Activated T-cell treated with anti-CD3 and anti-CD28 coated beads, Interleukin-2, amount 50 U/mL, for 72 hours (primary cell): ENCODE measurements at places on chromosomes 7 and 10. TPM values are rescaled to one million over a fixed set of nuclear protein-coding genes. Genes with fewer than 3 reads are reported as not detected.
A peak's percentile ranks its signal among the peaks of the same experiment; 100 is the strongest.

Gene LRMDA
- not detected for total RNA-seq

DNA sequence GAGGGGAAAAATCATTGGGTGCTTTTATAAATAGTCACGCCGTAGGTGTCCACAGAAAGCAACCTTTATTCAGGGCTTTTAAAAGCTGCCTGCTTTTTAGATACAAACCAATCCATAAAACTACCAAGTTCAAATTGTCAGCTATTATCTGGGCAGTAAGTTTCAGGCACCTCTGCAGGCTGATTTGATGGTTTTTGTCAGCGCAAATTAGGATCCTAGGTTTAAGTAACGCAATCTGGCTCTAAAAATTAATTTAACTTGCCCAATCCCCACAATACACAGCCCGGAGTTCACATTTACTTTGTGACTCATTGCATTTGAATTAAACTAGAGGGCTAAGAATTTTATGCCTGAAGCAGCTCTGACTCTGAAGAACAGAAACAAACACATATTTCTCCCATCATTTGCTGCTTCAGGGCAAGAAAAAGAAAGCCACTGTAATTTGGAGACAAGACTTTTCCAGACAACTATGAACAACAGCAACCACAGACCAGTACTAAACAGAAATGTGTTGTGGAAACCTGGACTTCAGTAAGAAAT is 43.3 kb downstream of the NRP1 start:
- DNase-seq = no peak

Gene GNGT1
- total RNA-seq = not detected

Gene RALA
- total RNA-seq = 47.1 TPM

GRCh38 chr7:69398986-69399385 is 199.3 kb upstream of the AUTS2 start:
- no peak for DNase-seq

Gene DCLRE1A
- total RNA-seq = 16.5 TPM

- DNase-seq = peak; percentile 13
Observed at GRCh38 chr10:21649454-21649872, 115.4 kb downstream of the MLLT10 start.

DNA sequence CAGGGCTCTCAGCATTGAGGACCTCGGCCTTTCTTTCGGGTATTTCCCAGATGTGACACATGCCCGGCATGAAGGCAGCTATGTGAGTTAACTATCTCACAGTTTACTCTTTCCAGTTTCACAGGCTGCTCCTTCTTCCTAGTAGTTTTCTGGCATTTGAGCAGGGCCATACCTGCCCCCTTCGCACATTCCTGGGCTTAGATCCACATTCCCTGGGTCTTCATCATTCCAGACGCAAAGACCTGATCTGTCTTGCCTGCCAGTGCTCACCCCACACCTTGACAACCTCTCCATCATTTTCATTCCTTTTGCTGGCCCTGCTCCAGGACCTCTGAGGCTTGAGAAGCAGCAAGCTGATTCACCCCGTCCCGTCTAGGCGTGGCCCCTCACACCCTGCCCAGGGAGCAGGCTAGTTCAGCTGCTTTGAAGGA is 227.5 kb downstream of the WDR11 start:
- no peak for DNase-seq

Gene CALHM1
- not detected for total RNA-seq

Gene ADGRA1
- not detected for total RNA-seq

DNA sequence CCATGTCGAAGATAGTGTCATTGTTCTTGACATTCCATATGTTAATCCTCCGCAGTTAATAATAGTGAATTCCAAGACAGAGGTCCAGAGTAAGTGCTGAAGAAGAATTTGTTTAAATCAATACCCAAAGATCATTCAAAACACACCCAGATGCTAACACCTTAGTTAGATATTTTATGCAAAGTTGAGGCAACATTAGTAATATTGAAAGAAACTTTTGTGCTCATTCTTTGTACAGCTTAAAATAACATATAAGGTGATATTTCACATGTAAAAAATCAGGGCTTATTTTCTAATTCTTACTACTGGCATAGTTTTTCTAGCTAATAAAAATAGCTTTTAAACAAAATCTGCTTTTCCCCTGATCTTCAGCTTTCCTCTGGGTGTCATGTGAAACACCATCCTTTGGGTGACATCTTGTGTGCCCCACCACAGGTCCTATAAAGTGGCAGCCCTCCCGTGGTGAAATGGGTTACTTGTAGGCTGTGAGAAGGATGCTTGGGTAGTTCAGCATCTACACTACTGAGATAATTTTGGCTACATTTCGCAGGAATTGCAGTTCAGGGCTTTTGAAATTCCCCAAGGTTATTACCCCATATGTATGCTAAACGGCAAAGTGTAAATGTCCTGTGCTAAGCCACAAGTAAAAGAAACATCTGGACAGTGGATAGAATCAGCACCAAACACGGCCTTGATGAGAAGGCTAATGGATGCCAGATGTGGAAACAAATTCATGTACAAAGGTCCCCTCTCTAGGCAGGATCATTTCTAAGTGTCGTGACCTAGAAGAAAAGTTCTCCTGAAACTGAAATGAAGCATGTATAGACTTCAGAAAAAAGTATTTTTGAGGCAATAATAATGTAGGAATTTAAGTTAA is 105.4 kb downstream of the GRM3 start:
- DNase-seq = no peak

- no peak for DNase-seq
Observed at GRCh38 chr7:143308632-143309031, 7.3 kb upstream of the CLCN1 start.

GRCh38 chr7:28484606-28484935 is 72.3 kb downstream of the CREB5 start:
- no peak for DNase-seq

Gene NODAL
- not detected for total RNA-seq

Gene AGAP9
- 7.0 TPM for total RNA-seq

DNA sequence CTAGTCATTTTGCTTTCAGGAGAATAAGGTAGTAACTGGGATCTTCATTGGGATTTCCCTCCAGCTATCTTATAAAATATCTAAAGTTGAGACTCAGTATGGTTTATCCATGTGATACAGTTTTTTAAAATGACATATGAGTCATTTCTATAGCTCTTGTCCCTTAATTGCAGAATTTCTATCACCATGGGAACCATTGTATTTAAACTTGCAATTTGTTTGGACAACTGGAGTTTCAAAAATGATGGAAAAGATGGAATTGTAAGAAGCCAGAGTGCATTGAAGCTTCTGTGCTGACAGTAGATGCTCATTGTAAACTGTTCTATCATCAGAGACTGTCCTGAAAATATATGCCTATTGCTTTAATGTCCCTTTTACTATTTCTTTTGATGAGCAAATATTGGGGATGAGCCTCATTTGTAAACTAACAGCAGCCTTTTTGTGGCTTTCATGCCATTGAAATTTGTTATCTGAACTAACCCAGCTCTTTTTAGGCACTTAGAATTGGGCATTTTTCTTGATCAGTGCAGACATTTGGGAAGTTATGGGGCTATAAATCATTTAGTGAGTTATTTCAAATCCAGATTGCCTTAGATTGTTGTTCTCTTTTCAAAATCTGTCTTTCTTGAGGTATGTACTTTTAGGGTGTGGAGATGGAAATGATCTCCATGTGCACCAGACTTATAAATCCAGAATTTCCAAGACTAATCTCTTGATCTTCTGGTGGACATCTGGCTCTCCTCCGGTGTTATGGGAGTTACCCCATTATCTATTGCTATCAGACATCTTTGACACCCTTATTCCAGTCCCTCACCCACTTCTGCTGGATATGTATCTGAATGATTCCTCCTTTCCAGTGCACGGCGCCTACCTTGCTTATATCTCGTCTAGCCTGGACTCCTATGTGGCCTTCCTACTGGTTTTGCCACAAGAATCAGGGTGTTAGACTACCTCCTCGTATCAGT is 159.0 kb downstream of the SND1 start:
- no peak for DNase-seq

- DNase-seq = no peak
Observed at GRCh38 chr10:132910186-132910880, 32.0 kb downstream of the CFAP46 start.

DNA sequence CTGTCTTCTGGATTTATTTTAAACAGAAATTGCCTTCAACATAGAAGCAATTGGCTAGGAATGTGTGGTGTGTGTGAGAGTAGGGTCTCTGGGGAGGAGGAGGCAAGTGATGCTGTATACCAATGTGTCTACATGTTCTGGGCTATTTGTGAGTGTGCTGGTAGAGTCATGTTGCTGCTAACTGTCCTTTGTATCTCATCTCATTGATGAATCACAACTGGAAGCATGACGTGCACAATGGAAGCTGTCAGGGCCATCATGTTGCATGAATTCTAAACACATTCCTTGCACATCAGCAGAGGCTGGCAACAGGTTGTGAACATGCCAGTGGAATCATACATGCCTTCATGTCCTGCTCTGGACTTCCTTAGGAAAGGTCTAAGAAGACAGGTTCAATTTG is 199.7 kb downstream of the BMPER start:
- no peak for DNase-seq

- no peak for DNase-seq
Observed at GRCh38 chr10:98694883-98695282, 248.1 kb upstream of the HPS1 start.

GRCh38 chr7:19098510-19098909 is 18.9 kb downstream of the TWIST1 start:
- no peak for DNase-seq

GRCh38 chr7:28291559-28291958 is 111.0 kb upstream of the JAZF1 start:
- DNase-seq = no peak

- DNase-seq = no peak
Observed at GRCh38 chr7:15837306-15837950, 150.9 kb upstream of the MEOX2 start.

Gene HOXA5
- not detected for total RNA-seq

DNA sequence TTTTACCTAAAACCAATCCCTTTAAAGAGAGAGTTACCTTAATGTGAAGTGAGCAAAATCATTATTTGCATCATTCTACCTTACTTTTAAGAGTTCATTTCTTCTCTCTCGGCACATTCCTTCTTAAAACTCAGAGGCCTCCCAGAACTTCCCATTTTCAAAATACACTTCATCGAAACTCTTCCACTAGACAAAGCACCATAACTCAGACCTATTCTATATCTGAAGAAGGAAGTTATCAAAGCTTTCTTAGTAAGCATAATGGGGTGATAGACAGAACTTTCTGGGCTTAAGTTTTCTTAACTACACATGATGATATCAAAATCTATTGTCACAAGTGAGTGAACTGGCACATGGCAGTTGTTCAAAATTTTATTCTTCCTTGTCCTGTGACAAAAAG is 24.6 kb upstream of the GNAT3 start:
- no peak for DNase-seq

DNA sequence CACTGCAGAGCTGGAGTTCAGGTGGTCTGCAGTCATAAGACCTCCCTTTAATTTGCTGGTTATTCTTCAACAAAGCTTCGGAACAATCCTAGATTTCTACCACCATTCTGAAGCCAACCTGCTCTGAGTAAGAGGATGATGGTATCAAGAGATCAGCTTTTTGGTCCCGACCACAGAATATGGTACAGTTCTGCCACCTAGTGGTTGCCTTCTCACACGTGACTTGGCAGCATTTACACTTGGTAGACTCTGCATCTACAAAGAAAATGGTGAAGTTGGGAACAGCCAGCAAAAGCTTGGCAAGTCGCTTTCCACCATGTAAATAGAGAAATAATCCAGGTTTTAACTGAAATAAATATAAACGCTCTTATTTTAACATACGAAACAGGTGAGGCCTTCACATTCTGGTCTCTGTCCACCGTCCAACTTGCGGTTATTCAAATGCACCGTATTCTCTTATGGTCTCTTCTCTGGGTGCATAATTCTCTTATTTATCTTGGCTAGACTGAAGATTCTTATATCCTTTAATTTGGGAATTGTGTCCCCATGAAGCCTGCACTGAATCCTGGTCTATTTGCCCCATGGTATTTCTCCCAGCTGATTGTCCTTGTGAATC is 173.9 kb upstream of the GRM3 start:
- DNase-seq = peak; percentile 44

GRCh38 chr7:116041615-116042014 is 11.1 kb upstream of the TFEC start:
- no peak for DNase-seq

GRCh38 chr10:80284522-80284921 is 4.9 kb downstream of the MAT1A start:
- no peak for DNase-seq

DNA sequence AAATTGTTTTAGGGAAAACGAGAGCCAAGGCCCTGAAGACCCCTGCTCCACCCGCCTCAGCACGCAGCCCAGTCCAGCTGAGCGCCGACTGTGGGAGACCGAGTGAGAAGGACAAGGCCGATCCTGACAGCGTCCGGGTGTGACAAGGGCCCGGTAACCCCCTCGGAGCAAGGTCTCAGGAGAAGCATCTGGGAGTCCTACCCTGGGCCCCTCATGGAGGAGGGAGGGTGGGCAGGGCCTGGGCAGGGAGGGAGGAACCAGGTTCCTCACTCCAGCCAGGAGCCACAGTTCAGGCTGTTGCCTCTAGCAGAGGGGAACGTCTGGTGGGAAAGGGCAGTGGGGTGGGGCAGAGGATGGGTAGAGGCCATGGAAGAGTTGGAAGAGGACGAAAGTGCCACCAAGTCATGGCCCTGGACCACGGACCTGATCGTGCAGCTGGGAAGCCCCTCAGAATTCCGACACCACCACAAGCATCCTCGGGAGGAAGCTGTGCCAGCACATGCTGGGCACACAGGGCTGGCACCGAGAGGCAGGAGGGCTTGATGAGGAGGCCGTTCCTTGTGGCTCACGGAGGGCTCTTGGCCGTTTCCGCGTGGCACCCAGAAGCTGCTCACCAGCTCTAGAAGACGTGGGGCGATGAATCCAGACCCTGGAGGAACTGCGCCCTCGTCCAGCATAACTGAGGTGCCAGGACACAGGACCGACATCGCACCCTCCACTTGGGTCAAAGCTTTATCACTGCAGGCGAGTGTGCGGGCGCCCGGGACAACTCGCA is 2.2 kb upstream of the KNDC1 start:
- DNase-seq = no peak

Gene C10orf143
- 6.4 TPM for total RNA-seq

DNA sequence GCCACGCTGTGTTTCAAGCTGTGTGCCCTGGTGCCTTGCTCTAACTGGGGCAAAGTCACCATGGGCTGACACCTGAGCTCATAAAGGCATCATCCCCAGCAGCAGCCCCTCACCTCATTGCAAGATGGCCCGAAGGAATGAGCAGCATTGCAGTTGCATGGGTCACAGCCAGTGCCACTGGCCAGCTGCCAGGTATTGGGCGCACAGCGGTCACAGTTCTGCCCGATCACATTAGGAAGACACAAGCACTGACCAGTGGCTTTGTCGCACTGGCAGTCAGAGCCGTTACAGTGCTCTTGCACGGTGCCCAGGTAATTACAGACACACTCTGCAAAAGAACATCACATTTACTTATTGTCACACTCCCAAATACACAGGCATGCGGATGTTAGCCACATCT is 51.1 kb downstream of the LAMB1 start:
- no peak for DNase-seq

- DNase-seq = no peak
Observed at GRCh38 chr7:98163704-98164494, 47.3 kb upstream of the BHLHA15 start.

Gene CALML5
- total RNA-seq = not detected

Gene CPN1
- total RNA-seq = not detected

Gene GIMAP4
- total RNA-seq = 114 TPM

Gene HERC4
- total RNA-seq = 85.6 TPM

- DNase-seq = no peak
Observed at GRCh38 chr10:45246522-45246921, 68.9 kb downstream of the OR13A1 start.

GRCh38 chr10:35378541-35379210 is 42.4 kb downstream of the CCNY start:
- peak; percentile 12 for DNase-seq

- no peak for DNase-seq
Observed at GRCh38 chr10:48316236-48316635, 9.8 kb downstream of the MAPK8 start.

Gene OR13A1
- total RNA-seq = not detected
